GM12891 (cell line): ENCODE measurements at places on chromosomes 13 and 19.

- DNase-seq, result no peak
Measured at GRCh38 chr13:40386586-40386985, 279.9 kb downstream of the FOXO1 start.

DNA sequence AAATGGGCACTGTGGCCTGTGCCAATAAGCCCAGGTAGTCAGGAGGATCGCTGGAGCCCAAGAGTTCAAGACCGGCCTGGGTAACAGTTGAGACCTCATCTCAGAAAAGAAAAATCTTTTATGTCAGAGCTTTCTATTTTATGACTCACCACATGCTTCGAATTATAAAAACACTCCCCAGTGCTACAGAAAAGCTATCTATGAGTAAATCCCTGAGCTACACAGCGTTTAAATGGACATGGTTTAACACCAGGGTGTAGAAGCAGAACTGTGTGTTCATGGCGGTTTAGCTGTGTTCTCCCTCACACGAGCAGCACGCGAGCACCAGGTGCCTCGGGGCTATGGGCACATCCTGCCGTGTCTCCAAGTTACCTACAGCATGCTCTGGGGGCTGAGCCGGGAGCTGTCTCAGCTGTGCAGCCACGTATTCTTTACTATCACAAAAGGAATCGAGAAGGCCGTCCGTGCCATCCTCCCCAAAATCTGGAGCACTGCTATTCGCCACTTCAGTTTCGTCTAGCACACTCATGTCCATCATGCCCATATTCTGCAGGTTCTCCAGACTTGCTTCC is 6.7 kb downstream of the SAFB2 start:
- DNase-seq, result no peak

GRCh38 chr13:84077271-84077670 is 195.0 kb upstream of the SLITRK1 start:
- DNase-seq, result no peak

DNA sequence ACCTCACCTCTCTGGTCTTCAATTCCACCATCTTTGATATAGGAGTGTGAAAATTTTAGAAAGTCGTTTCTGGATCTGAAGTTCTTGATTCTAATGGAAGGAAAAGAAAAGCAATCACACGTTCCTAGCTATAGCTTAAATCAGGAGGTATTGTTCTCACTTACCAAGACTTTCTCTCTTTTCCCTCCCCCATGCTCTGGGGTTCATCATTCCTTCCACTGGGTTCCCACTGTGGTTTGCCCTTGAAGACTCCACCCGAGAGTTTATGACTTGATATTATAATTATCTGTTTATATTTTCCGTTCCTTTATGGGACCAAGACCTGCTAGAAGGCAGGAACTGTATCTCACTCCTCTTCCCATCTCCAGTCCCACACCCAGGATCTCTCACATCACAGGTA is 76.6 kb downstream of the AKAP11 start:
- no peak for DNase-seq

GRCh38 chr19:46571495-46571894 is 29.6 kb upstream of the CALM3 start:
- DNase-seq, result no peak

DNA sequence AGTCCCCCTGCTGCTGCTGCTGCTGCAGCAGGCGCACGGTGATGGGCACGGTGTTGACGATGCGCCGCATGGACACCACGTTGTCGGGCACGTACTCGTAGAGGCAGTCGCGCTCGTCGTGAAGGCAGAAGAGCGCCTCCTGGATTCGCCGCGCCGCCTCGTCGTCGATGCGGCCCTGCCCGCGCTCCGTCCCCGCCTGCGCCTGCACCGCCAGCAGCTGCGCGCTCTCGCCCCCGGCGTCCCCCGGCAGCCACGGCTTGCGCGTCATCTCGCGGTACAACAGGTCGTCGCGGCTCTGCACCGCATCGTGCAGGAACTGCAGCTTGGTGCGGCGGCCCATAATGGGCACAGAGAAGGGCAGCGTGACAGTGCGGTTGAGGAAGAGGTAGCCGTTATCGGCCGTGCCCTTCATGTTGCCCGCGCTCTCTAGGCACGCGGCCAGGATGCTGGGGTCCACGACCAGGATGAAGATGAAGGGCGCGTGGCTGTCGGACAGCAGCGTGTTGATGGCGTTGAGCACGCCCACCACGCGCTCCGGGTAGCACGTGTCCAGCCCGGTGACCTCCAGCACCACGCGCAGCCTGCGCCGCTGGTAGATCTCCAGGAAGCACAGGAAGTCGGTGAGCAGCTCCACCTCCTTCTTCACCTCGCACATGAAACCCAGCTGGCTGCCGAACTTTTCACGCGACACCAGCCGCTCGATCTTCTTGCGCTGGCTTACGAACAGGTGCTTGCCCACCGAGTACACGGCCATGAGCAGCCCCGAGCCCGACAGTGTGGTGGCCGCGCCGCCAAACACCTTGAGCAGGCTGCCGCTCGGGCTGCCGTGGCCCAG is 8.1 kb downstream of the NKPD1 start:
- DNase-seq, result peak; percentile 56

DNA sequence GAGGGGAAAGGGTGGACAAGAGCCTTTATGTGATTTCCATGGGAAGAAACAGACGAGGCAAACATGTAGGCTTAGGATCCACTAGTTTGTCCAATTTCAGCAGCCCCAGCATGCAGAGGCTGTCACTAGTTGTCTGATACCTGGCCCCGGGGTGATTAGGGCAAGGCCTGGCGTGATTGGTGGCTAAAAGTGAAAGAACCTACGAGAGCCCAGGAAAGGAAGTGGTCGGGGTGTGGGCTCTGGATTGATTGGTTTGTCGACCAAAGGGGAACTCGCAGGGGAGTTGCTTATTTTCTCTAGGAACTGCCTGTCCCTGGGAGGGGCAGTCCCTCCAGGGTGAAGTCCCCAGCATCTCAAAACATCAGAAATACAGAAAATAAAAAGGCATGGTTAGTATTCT is 64.2 kb upstream of the UQCRFS1 start:
- peak; percentile 56 for DNase-seq

GRCh38 chr19:11737964-11738745 is 591 bp downstream of the ZNF823 start:
- DNase-seq, result peak; percentile 24

GRCh38 chr13:40043764-40044163 is 388.3 kb downstream of the COG6 start:
- no peak for DNase-seq

DNA sequence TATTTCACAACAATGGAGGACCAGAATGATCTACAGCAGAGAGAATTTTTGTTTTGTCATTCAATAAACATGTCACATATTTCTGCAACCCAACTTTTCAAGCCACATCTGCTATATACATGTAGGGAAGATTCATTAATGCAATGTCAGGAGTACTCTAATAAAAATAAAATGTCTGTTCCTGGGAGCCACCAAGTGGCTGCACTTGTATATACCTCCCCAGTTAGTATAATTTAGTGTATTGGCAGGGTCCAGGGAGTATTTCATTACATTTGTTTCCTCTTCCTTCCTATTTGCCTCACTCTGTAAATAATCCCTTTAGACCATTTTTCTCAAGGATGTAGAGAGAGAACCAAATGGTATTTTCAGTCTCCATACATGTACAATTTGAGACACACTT is 1169.0 kb downstream of the DIAPH3 start:
- no peak for DNase-seq

GRCh38 chr13:113531041-113531873 is 40.7 kb upstream of the DCUN1D2 start:
- DNase-seq, result no peak

DNA sequence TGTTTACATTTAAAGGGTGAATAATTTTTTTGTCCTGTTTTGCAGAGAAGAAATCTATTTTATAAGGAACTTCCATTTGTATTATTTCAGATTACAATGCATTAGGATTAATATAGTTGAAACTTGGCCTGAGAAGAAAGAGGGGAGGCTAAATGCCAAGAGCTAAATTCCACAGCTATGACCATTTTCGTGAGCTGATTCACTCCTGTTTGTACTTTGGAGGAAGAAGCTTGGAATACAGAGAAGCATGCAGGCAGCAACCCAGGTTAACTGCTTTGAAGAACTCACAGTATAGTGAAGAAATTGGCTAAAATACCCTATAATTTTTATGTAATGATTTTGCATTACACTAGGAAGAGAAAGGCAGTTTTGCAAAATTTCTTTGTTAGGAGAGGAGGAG is 309.4 kb upstream of the KLF12 start:
- no peak for DNase-seq

GRCh38 chr19:51002089-51002532 is 707 bp upstream of the KLK8 start:
- no peak for DNase-seq

DNA sequence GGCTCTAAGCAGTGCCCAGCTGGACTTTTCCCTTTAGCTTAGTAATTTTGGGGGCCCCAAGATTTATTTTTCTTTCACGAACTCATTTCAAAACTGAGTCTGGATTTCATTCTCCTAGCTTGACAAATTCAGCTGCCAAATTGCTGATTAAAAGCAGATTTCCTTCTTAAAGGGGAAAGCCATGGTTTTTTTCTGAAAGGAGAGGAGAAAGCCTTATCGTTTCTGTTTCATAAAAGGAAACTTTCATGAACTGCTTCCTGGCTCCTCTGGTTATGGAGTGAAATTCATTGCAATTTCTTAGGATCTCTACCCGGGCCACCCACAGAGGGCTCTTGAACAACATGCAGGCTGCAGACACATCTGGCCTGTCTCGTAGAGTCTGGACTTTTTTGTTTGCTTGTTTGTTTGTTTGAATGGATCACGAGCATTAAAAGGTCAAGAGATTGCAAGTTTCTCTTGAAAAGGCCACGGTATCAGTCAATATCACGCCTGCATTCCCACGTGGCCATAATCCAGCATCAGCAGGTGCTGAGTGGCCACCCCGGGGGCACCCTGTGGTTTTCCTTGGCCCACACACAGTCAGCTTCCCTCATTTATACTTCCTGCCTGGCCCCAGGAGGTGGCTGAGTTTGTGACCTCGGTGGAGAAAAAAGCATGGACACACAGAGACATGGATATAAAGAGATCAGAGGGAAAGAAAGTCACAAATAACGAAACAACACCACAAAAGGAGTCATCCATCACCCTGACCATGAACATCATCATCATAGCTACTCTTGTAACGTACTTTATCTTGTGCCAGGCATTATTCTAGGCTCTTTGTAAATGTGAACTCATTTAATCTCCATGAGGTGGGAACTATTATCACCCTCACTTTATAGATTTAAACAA is 10.5 kb upstream of the KLK4 start:
- DNase-seq, result no peak

GRCh38 chr13:32282096-32282711 is 33.0 kb downstream of the ZAR1L start:
- no peak for DNase-seq

DNA sequence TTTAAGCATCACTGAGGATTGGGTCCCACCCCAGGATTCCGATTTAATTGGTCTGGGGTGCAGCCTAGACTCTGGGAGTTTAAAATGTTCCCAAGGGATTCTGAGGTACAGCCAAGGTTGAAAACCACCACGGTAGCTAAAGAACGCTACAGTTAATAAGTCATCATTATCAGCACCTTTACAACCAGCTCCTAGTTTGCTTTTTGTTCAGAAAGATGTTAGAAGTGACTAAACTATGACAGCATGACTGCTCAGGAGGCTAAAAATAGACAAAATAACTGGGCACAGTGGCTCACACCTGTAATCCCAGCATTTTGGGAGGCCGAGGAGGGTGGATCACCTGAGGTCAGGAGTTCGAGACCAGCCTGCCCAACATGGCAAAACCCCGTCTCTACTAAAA is 11.7 kb upstream of the EPSTI1 start:
- no peak for DNase-seq

DNA sequence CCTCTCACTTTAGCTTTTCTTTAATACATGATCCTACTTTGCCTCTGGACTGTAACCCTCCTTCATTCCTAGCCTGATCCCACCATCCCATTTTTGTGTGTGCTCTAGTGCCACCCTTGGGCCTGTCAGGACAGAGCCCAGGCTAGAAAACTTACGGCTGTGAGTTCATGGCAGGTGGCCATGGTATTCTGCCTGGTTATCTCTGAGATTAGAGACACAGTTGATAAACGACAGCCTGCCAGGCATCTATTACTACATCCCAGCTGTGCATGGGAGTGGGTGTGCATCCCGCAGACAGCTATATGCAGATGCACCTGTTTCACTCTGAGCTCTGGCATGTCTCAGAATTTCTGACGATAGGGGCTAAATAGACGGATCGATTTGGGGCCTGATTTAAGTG is 110.9 kb downstream of the HS6ST3 start:
- DNase-seq, result no peak

DNA sequence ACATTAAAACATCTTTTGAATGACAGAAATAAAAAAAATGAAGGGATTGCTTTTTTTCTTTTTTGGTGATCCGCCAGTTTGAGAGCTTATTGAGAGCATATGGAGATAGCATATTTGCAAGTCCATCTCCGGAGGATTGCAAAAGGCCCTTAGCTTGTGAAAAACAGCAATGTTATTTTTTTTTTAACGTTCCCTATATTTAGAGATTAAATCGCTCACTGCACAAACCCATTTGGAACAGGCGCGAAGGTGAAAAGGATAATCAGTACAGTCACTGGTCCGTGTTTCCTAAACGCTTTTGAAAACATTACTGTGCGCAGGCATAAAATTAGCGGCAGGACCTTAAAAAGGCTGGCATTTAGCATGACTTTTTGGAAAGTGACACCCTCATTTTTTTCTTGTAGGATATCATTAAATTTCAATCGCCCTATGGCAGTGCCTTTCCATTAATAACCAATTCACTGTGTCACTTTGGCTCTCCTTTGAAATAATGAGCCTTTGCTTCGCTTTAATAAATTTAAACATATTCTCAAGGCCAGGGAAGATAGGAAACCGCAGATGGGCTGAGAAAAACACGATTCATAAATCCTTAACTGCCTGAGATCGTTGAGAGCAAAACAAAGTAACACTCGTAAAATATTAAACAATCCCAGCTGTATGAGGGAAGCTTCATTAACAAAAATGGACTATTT is 342.2 kb downstream of the DACH1 start:
- DNase-seq, result no peak

DNA sequence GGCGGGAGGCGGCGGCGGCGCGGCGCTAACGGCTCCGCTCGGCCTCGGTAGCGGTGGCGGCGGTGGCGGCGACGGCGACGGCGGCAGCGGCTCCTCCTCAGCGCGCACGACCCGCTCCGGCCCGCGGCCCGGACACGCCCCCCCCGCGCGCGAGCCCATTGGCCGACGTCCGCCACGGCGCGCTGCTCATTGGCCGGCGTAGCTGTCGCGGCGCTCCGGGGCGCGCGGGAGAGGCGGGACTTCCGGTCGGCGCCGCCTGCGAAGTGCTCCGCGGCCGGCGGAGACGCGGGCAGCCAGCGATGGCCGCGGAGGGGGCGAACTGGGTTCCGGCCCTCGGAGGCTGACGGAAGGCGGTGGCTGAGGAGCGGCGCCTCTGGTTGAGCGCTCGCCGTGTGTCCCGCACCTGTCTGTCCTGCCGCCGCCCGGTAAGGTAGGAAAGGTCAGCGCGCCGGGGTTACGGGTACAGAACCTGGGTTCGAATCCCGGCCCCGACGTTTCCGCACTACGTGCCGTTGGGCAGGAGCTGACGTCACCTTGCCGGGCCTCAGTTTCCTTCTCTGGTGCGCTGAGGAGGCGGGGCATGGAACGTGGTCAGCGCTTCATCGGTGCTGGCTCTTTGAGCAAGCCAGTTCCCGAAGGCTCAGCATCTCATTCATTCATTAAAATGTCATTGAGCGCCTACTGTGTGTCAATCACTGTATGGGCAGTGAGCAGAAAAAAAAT is at the start of gene ELAVL1:
TSS of gene ELAVL1 (minus strand) at position 108 of the 723 bp plus-strand sequence. CDS start 13,826 bp downstream, outside the sequence.
- peak; percentile 96 for DNase-seq

GRCh38 chr13:48161530-48162179 is 66.8 kb upstream of the MED4 start:
- no peak for DNase-seq
